Natural killer cell (primary cell): ENCODE measurements at places on chromosomes 3 and 15. TPM values are rescaled to one million over a fixed set of nuclear protein-coding genes. Genes with fewer than 3 reads are reported as not detected.

DNA sequence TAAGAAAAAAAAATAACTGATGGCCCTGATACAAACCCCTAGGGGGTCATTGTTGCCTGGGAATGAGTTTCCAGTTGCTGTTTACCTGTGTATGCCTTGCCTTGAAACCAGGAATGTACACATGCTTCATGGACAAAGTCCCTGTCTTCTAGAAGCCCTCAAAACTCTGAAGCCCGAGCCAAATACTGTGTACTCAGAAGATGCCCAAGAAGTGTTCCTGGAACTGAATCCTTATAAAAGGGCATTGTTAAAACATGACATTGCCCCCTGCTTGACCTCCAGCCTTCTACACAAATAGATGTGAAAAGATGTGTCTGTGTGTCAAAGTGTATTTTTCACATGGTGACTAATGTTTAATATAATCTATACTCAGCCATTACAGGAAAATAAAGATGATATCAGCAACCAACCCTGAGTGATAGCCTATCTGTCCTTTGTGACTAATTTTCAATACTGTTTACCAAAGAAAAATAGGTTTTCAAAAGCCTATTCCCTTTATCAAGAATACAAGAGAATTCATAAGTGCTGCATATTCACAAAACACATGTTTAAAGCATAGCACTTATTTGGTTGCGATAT lies 325.9 kb downstream of the MECOM start:
- DNase-seq: no peak

PTH1R gene
- total RNA-seq: not detected

- DNase-seq: no peak
Measured at GRCh38 chr15:66684136-66684681, 17.8 kb upstream of the SMAD6 start.

- DNase-seq: no peak
Measured at GRCh38 chr3:129005526-129006303, 4.6 kb downstream of the EFCC1 start.

MEIS2 gene
- total RNA-seq: not detected
